Ascending aorta (tissue), 2 donors: ENCODE measurements at places on chromosomes 12 and 14. TPM values are rescaled to one million over a fixed set of nuclear protein-coding genes. Genes with fewer than 3 reads are reported as not detected.

Gene BCAT1
- total RNA-seq = 16.5 TPM

Gene HRK
- not detected for total RNA-seq

- DNase-seq = no peak
- H3K27ac ChIP-seq = no peak overlapping the region
- no peaks in the 10 kb centered on the region for H3K27me3 ChIP-seq
- H3K36me3 ChIP-seq = no peaks in the 10 kb centered on the region
- H3K4me3 ChIP-seq = no peak overlapping the region
- no peaks in the 10 kb centered on the region for H3K4me1 ChIP-seq
These were observed 113.6 kb upstream of the SLC35F4 start for GRCh38 chr14:57979376-57980048.

Gene RNASE1
- total RNA-seq = 515 TPM

DNA sequence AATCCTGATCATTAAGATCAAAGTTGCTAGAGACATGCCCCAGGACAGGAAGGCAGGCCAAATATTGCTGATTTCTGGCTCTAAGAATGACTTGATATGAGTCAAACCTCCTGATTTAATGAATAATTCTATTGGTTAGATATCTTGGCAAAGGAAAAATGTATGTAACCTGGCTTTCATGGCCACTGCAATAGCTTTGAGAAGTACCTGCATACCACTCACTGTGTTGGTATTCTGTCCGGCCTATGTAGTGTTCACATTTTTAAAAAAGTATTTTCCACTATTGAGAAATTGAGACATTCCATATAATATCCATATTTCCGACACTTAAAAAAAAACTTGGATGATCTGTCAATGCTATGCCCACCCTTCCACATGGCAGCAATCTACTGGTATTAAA, 283.1 kb upstream of the SOX5 start:
- no peak overlapping the region for H3K27ac ChIP-seq
- H3K4me3 ChIP-seq = no peak overlapping the region
- H3K4me1 ChIP-seq = no peaks in the 10 kb centered on the region
- DNase-seq = no peak
- H3K27me3 ChIP-seq = no peaks in the 10 kb centered on the region
- no peaks in the 10 kb centered on the region for H3K36me3 ChIP-seq

Gene FAM181A
- not detected for total RNA-seq

DNA sequence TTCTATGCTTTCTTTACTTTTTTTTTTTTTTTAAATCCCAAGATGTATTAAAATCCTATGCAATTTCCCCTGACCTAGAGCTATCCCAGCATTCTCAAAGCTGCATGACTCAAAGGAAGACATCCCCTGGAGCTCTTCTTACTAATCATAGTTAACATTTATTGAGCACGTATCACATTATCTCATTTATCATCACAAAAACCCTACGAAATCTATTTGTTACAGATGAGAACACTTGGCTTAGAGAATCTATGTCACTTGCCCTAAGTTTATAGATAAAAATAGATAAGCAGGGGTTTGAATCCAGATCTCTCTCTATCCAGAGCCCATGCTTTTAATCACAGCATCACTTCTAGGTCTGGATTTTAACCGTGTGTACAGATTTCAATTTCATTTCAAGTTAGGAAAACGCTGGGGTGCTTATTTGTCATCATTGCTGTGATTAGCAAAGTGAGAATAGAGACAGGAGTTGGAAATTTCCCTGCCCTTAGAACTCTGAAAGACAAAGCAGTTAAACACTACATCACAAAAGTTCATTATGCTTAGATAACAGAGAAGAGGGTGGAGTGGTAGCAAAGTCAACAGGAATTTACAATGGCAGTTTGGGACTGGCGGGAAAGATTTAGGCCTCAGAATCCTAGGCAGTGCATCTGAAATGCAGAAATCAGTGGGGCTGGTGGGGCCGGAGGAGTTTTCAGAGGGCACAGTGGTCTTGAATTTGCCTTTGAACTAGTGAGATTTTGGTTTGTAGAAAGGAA, 177.7 kb upstream of the FRMD6 start:
- no peak overlapping the region for H3K27ac ChIP-seq
- no peak for DNase-seq
- no peaks in the 10 kb centered on the region for H3K27me3 ChIP-seq

Gene MYF6
- total RNA-seq = not detected

DNA sequence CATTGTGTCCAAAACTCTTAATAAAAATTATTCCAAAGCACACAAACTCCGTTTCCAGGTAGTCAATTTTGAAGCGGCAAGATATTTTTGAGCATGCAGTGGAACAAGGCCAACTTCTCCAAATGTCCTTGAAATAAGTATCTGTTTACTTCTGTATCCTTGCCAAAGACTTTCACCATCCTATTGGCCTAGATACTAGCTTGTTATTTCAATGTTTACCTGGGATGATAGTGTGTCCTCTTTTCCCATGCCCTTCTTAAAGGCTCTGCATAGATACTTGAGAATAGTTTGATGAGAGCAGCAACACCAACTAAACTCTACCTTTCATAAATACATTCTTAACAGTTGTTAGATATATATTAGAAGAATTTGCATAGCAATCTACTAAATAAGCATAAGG, 160.9 kb downstream of the KCNC2 start:
- H3K4me3 ChIP-seq = no peak overlapping the region
- H3K27me3 ChIP-seq = no peaks in the 10 kb centered on the region
- H3K27ac ChIP-seq = no peak overlapping the region
- DNase-seq = no peak

DNA sequence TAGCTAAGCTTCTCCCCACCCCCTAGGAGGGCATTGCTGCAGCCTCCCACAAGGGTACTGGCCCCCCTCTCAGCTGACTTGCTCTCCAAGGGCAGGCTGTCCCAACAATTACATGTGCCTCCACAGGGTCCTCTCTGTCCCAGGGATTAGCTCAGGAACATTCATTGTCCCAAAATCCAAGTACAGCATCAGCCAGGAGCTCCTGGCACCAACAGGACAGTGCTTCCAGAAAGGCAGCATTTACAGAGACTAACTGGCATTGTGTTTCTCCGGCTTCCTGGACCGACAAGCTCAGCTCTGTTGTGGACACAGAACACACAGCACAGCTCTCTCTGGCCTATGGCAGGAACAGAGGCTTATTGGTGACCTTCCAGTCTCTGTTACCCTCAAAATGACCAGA, 21.7 kb downstream of the ABCD4 start:
- no peak for DNase-seq
- H3K27me3 ChIP-seq = no peaks in the 10 kb centered on the region
- H3K36me3 ChIP-seq = peaks cover 43% of the 10 kb centered on the region
- no peak overlapping the region for H3K27ac ChIP-seq
- no peaks in the 10 kb centered on the region for H3K4me1 ChIP-seq
- H3K4me3 ChIP-seq = no peak overlapping the region

DNA sequence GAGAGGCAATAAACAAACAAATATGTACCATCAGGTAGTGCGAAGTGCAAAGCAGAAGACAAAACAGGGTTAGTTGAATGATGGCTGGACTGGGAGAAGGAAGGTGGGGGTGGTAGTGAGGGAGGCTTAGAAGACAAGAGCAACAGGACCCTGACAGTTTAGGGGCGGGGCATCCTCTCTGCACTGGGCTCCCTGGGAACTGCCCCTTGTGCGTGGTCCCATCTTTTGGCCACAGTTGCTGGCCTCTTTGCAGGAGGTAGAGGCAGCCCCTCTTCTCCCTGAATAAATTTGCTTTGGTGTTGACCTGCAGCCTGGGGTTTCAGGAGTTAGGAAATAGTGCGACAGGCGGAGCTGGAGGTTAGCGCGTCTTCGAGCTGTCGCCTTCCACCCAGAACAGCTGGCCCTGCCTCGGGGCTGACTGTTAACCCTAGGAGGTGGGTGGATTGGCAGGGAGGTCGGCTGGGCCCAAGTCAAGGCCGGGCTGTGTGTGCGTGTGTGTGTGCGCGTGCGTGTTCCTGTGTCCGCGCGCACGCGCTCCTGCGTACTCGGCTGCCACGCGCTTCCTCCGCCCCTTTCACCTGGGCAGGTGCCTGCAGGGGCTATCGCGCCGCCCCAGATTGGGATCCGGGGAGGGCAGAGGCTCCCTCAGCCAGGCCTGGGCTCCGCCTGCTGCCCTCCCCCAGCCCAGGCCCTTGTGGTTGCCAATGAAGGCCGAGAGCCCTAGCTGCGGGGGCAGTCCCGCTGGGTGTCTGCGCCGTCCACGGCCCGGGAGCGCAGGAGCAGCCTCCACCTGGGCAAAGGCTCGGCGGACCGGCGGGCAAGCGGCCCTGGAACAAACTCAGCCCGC, 180.8 kb downstream of the ADCK1 start:
- no peaks in the 10 kb centered on the region for H3K4me1 ChIP-seq
- DNase-seq = no peak
- no peaks in the 10 kb centered on the region for H3K27me3 ChIP-seq
- H3K4me3 ChIP-seq = no peak overlapping the region

- no peak overlapping the region for H3K4me3 ChIP-seq
- no peaks in the 10 kb centered on the region for H3K27me3 ChIP-seq
- no peaks in the 10 kb centered on the region for H3K4me1 ChIP-seq
- H3K27ac ChIP-seq = no peak overlapping the region
These were observed 470.1 kb downstream of the TMTC2 start for GRCh38 chr12:83156815-83157214.

DNA sequence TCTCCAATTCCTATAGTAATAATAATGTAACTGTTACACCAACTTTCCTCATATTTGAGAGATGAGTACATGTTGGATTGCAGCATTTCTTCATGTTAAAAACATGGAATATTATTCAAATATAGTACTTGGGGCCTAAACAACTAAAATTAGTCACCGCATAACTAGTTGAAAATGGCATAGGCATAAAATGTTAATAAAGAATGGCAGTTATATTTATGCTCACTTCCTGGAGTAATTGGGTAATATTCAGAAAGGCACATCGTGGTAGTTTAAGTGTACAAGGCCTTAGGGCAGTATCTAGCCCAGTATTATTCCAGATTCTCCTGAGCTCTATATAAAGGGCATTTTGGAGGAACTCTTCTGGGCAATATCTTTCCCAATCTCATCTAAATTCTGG, 46.0 kb downstream of the ERGIC2 start:
- no peaks in the 10 kb centered on the region for H3K27me3 ChIP-seq
- no peaks in the 10 kb centered on the region for H3K4me1 ChIP-seq
- H3K27ac ChIP-seq = no peak overlapping the region
- DNase-seq = no peak
- H3K36me3 ChIP-seq = peaks cover 9% of the 10 kb centered on the region

Gene CLEC2A
- not detected for total RNA-seq

DNA sequence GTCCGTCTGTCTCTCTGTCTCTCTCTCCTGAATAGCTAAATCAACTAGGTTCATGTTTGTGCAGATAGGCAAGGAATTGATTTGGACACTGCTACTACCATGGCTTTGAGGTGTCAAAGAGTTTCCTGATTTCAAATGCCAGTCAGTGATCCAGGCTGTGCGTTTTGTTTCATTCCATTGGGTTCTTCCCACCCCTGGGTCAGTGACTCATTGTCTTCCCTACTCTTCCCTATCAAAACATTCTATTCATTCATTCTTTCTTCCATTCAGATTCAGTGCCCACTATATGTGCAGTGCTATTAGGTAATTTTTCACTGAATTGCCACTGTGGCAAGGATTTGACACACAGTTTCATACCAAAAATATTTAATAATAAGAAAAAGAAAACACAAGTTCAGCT, 50.4 kb downstream of the RPH3A start:
- peak; percentile 2 for DNase-seq
- H3K27ac ChIP-seq = no peak overlapping the region
- H3K27me3 ChIP-seq = no peaks in the 10 kb centered on the region

DNA sequence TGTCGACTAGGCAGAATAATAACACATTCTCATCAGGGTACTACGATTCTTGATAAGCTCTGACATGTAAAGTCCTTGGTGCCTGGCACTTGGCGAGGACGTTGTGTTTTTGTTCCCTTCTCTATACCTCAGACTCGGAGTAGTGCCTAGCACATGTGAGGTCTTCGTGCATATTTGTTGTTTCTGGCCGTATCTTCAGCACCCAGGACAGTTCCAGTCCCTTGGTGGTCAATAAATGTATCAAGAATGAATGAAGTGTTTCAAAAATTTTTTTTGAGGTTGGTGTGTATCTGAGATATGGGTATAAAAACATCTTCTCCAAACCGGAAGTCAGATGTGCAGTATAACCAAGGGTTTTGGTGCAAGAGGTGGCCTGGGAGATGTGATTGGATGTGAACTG, 198.2 kb downstream of the AACS start:
- no peak for DNase-seq
- H3K27me3 ChIP-seq = no peaks in the 10 kb centered on the region
- H3K4me3 ChIP-seq = no peak overlapping the region
- no peaks in the 10 kb centered on the region for H3K36me3 ChIP-seq
- H3K27ac ChIP-seq = no peak overlapping the region
- no peaks in the 10 kb centered on the region for H3K4me1 ChIP-seq

DNA sequence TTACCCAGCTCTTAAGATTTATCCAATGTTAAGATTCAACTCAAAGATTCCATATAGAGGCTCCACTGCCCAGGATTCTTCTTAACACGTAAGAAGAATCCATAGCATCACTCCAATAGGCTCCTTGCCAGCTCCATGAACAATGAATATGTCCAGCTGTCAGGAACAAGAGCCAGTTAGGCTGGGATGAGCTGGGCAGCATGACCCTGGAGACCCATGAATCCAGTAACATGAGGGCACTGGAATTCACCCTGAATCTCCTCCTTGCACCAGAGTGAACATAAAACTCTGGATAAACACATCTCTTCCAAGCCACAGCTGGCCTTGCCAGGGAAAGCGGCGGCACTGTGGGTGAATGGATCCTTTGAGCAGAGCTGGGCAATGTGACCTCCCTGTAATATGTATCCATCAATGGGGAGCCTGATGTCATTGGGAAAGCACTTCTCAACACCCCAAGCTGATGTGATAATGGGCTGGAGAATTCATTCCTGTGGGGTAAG, 24.4 kb upstream of the TC2N start:
- no peaks in the 10 kb centered on the region for H3K27me3 ChIP-seq
- peaks cover 56% of the 10 kb centered on the region for H3K36me3 ChIP-seq
- peaks cover 39% of the 10 kb centered on the region for H3K4me1 ChIP-seq
- H3K4me3 ChIP-seq = no peak overlapping the region
- peak overlapping the region; percentile 95 for H3K27ac ChIP-seq

Gene HOXC10
- total RNA-seq = not detected

DNA sequence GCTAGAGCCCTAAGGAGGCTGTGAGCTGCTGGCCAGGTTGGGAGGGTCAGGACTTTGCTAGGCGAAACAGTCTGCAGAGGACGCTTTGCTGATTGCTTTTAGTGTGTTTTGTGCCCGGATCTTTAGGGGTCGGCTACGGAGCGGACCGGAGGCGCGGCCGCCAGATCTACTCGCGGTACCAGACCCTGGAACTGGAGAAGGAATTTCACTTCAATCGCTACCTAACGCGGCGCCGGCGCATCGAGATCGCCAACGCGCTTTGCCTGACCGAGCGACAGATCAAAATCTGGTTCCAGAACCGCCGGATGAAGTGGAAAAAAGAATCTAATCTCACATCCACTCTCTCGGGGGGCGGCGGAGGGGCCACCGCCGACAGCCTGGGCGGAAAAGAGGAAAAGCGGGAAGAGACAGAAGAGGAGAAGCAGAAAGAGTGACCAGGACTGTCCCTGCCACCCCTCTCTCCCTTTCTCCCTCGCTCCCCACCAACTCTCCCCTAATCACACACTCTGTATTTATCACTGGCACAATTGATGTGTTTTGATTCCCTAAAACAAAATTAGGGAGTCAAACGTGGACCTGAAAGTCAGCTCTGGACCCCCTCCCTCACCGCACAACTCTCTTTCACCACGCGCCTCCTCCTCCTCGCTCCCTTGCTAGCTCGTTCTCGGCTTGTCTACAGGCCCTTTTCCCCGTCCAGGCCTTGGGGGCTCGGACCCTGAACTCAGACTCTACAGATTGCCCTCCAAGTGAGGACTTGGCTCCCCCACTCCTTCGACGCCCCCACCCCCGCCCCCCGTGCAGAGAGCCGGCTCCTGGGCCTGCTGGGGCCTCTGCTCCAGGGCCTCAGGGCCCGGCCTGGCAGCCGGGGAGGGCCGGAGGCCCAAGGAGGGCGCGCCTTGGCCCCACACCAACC, 1.5 kb downstream of the HOXC6 start:
- no peak overlapping the region for H3K27ac ChIP-seq
- DNase-seq = no peak
- peaks cover 4% of the 10 kb centered on the region for H3K27me3 ChIP-seq
